ENCODE measurements at places on chromosomes 3 and 15.

GRCh38 chr3:196197524-196197923 is 13.7 kb downstream of the ZDHHC19 start:
- DNase-seq, result no peak

DNA sequence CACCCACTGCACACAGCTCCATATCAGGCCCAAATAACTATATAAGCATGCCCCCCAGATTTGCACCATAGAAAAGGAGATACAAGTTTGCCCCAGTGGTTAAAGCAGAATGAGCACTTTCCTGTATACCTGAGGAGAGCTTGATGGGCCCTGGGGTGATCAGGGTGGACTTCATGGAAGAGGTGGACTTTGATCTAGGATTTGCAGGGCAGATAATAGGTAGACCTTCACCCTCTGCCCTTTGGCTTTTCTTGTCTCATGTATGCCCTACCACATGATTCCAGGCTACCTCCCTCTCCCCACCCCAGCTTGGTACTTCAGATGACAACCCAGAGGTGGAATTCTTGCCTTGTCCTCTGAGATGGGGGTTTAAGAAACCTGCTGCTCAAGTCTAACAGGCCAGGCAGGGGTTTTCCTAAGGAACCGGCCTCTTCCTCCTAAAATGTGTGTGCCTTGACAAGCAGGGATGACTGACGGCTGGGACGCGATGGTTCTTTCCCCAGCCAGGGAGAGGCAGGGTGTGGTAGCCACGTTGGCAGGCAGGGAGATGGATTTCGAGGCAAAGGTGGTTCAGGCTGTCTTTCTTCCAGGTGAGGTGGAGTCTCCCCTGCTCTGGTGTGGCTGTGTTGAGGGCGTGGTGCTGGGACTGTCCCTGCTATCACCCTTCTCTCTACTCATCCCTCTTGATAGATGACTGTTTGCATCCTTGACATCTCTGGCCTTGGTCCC is 6.6 kb upstream of the RHCG start:
- DNase-seq, result no peak

GRCh38 chr15:60592371-60593169 is 113.6 kb upstream of the ICE2 start:
- DNase-seq, result no peak

DNA sequence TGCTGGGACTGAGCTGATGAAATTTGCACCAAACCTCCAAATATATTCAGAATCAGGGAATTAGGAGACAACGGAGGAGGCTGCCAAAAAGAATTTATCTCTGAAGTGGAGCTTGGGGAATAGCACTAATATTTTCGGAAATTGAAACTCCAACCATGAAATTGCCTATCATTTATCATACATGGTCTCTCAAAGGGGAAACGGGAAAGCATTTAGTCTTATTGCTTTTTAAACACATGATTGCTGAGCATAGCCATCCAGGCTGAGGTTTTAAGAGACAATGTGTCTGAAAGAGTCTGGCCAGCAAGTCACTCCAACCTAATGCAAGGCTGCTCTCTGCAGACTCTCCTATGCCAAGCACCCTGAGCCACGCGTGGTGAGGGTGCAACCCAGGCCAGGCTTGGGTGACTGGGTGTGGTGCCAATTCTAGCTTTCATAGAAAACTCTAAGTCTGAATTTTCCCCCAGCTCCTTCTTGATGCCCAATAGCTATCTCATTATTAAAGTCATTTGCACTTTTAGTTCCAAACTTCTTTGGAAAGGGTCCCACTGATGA is 200.2 kb downstream of the RPLP1 start:
- no peak for DNase-seq

GRCh38 chr3:31673950-31674349 is 141.2 kb downstream of the STT3B start:
- DNase-seq, result no peak

DNA sequence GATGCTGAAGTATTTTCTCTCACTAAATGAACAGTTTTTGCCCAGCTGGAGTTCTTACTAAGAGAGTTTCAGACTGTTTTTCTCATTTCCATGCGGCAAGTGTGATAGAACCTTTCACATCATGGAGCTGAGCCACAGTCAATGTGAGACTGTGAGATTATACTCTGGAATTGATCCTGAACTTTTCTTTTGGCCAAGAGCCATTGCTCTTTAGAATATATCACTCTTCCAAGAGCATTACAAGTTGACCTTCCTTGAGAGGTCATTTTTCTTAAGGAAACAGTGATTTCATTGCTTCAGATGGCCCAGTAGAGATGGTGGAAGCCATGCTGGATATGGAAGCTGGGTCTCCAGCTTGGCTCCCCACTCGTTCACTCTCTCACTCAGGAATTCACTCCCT is 212.9 kb upstream of the UMPS start:
- no peak for DNase-seq

- DNase-seq, result no peak
Observed at GRCh38 chr3:52471371-52472238, 16.2 kb downstream of the NISCH start.

DNA sequence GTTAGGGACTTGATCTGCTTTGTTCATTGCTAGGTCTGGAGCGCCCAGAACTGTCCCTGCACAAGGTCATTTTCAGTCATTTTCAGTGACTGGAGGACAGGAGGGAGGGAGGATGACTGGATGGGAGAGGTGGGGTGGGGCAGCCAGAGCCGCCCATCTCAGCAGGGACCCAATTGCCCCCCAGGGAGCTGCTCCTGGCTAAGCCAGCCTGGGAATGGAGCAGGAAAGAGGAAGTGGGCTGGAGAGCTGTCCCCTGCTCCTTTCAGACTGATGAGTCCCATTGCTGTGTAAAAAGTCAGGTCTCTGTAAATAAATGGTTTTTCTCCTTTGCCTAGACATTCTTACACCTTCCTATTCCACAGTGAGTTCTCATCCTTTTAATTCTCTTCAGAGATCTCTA is 98.4 kb upstream of the RAD18 start:
- DNase-seq, result no peak

DNA sequence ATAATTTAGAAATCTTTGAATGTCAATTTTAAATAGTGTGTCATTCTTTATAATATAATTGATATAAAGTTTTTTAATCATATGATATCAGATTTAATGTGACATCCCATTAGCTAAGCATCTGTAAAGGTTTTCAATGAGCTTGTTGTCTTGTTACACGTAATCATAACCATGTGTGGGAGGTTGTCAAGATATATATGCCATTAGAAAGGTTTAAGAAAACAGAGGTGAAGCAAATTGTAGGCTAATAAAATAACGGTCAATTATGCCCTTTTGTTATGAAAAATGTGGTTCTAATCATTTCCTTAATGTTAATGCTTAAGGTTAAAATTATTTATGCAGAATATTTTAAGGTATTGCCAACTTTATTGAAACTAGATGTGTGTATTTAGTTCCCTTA is 56.3 kb downstream of the RSRC1 start:
- DNase-seq, result no peak

GRCh38 chr3:170635385-170635735 is 49.5 kb upstream of the SLC7A14 start:
- DNase-seq, result no peak

DNA sequence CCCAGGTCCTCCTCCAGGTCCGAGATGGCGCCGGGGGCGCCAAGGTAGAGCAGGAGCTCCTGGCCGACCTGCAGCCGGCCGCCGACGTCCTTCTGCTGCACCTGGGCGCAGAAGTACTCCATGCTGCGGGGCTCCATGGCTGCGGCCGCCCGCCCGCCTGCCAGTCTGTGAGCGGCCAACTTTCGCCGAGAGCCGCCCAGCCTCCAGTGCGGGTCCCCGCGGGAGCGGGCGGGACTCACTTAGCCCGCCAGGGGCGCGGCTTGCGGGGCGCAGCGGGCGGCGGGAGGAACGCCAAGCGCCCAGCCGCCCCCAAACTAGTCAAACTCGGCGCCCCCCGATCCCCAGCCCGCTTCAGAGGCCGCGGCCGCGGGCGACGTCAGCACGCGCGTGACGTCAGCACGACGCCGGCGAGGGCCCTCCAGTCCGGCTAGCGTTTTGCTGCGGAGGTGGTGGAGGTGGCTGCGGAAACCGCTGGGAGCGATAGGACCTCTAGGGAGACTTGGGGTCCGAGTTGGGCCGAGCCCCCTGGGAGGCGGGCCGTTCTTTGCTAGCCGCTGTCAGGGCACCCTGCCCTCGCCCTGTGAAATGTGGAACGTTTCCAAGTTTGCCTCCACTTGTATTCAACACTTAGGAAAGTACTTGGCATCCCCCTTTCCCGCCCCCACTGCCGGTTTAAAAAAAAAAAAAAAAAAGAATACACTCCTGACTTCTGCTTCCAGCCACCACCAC is at the start of gene CLASP2:
Gene CLASP2, minus strand, starts transcription at position 389 of the 729 bp plus-strand sequence. Its CDS starts 252 bp downstream, at position 137.
- peak; percentile 72 for DNase-seq

DNA sequence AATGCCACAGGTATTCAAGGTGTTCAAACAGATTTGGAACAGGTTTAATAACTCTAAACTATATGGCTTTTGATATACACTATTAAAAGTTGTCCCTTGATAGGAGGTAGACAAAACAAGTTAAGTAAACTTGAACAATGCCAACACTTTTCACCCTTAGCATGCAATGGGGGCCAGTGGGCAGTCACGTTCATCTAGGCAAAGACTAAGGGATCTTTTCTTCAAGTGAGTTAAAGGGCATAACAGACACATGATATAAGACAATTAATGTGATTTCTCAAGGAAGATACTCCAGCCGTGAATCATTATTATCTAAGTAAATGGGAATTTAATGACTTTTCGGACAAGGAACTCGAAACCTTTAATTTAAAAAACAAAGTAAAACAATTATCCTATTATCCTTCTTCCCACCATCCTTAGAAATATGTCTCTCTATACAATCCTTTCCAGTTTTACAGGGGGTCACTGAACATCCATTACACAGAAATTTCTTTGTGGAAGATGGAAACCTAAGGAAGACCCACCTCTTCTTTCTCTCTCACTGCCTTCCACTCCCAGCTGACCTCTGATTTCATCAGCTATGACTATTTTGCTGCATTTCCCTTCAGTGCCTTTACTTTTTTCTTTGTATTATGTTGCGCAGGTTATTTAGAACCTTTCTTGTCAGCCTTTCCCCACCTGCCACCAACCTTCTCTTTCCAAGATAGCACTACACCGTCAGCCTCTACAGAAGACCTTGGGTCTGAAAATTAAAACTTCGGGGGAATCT is 1.5 kb downstream of the CLDN1 start:
- DNase-seq, result no peak

GRCh38 chr3:100697172-100697571 is 12.1 kb upstream of the TFG start:
- DNase-seq, result no peak

GRCh38 chr3:64489361-64490044 is 198.3 kb downstream of the ADAMTS9 start:
- DNase-seq, result no peak

GRCh38 chr3:109532257-109533216 is 195.2 kb upstream of the DPPA4 start:
- DNase-seq, result peak; percentile 74

DNA sequence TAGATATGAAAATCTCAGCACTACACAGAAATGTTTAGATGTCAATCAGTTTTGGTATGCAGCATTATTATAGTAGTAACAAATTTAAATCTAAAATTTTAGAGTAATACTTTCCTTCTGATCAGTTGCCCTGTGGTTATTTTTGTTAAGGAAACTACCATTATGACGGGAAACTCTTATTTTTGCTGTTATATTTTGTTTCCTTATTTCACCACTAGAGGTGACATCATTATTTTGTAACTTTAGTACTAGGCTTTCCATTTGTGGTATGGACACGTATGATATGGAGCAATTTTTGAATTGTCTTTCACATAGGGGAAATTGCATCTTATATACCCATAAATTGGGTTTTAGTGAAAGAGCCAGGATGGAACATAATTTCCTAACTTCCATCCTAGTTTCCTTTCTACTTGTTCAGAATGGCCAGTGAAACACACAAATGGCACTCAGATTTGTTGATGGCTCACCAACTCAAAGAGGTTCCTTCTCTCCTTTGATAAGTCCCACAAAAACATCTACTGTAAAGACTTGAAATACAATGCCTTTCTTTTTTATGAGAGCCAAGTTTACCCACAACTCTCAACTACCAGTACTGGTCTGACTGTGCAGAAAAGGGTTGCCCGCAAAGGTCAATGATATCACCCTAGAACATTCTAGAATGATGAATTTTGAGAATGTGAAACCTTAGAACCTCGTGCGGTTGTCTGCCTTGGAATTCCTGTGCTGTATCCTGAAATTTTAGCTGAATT is 19.4 kb upstream of the PPP4R2 start:
- DNase-seq, result no peak

- no peak for DNase-seq
Observed at GRCh38 chr3:58588030-58588614, 10.9 kb upstream of the FAM107A start.

- no peak for DNase-seq
Observed at GRCh38 chr15:29043736-29044502, 158.1 kb downstream of the APBA2 start.

GRCh38 chr3:62493109-62493801 is 119.9 kb upstream of the FEZF2 start:
- no peak for DNase-seq

- peak; percentile 56 for DNase-seq
Observed at GRCh38 chr3:50237754-50238548, 1.9 kb downstream of the GNAI2 start.

DNA sequence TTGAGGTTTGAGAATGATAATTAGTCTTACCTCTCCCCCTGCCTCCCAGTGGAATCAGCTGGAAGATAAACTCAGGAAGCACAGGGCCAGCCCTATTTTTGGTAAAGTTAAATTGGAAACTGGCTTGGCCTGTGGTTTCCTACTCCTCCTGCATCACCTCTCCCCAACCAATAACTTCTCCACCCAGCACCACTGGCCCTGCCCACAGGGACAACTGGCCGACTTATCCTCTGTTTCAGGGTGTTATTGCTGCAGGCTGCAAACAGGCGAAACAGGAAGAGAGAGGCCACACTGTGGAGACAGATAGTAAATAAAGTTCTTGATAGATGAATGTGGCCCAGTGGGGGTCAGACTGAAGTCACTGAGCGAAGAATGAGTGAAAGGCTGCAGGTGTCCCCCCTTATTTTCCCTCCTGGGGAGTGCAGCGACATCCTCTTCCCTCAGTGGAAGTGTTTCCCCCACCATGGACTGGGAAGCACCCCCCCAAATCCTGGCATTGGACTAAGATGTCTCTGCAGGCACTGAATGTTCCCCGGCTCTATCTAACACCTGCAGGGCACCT is 47.1 kb downstream of the PDIA5 start:
- DNase-seq, result no peak

- DNase-seq, result no peak
Observed at GRCh38 chr15:99087405-99087943, 17.4 kb upstream of the SYNM start.

DNA sequence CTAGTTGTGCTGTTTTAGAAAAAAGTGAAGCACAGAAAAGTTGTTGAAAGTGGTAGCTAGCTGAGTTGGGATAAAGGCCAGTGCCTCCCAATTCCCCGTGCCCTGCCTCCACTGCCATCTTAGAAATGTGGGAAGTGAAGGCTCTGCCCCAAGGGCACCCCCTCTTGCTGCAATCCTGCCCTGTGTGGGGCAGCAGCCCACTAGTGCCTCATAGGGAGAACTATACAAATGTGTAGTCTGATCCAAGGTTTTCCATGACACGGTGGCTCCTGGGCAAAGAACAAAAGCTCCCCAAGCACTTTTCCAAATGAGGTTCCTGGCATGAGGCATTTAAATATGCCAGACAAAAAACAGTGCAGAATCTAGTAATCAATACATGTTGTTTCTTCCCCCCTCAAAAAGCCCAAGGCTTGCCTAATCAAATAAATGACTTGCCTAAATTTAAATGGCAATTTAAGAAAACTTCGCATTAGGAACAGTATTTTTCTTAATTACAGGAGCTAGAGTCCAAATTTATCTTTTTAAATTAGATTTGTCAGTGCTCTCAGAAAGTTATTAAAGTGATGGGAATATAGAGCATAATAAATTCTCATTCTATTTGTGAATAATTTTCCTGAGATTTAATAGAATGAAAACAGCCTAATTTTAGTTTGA is 83.8 kb downstream of the GHSR start:
- no peak for DNase-seq
